ENCODE measurements at places on chromosomes 2 and 18.

DNA sequence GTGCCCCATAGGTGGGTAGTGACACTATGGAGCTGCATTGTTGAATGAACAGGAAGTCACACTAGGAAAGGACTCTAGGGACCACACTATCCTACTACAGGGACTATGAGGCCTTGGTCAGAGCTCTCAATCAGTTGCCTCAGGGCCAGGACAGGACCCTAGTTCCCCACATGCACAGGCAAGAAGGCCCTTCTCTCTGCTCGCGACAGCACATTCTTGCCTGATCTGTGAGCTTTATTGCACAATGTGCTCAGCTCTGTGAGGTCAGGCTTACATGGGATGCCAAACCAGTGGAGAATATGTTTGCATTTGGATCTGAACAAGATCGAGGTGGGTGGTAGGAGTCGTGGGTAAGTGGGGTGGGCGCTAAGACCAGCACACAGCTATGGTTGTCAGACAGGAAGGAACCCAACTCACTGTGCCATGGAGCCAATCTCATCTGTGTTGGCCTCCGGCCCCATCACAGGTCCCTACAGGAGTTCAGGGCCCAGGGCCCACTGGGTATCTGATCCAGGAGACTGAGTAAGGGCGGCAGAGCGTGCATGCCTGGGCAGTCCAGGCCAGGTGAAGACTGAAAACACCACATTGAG is 8.0 kb downstream of the PCARE start:
- DNase-seq: no peak

- no peak for DNase-seq
These were observed 24.2 kb upstream of the MCFD2 start for GRCh38 chr2:46939626-46940359.

DNA sequence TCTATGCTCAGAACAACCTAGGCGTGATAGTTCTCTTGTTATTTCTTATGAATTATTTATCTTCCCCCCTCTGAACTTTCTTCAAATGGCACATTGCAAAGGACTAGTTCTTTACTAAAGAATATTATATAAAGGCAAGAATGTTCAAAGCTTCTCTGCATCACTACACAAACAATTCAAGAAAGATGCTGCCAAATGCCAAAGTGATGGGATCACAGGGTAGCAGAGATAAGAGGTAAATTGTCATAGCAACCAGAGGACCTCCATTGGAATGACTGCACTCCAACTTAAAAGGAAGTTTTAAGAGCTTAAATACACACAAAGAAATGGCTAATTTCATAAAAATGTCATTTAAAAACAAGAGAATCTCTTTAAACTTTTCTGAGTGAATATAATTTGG is 72.8 kb downstream of the AQP4 start:
- no peak for DNase-seq

- DNase-seq: no peak
These were observed 156.7 kb downstream of the WDR7 start for GRCh38 chr18:56807901-56808300.

DNA sequence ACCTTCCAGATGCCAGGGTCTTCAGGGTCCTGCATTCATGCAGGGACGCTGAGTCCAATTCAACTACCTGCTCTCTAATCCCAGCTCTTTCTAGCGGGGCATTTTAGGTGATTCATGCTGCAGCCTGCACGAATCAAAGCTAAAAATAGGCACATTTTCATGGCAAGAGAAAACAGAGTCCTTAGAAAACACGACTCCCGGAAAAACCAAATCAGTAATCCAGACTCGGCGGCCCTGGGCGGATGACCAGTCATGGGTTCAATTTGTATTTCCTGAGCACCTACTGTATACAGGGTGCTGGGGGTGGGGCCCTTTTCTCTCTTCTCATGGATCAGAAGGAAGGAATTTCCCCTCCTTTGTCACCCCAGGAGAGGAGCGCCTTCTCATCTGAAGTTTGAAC is 64.4 kb downstream of the LONRF2 start:
- no peak for DNase-seq

- DNase-seq: no peak
These were observed 152.6 kb upstream of the KYNU start for GRCh38 chr2:142724713-142725349.

DNA sequence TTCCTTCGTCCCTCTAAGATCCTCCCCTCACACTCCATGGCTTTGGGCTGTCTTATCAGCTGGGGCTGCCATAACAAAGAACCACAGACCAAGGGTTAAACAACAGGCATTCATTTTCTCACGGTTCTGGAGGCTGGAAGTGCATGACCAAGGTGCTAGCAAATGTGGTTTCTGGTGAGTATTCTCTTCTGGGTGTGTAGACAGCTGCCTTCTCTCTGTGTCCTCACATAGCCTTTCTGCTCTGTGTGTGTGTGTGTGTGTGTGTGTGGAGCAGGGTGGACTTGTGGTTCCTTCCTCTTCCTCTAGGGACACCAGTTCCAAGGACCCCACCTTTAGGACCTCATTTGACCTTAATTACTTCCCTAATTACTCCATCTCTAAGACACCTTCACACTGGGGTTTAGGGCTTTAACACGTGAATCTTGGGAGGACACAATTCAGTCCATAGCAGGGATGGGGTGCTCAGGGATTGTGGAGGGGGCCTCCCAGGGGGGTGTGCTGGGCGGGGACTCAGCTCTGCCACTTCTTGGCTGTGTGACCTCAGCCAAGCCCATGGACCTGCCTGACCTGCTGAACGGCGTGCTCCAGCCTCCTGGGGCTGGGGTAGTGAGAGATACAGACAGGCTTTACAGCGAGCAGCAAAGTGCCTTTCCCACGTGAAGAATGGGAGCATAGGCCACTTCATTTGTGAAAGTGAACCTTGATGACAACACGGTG is 38.0 kb downstream of the ACKR3 start:
- DNase-seq: no peak

DNA sequence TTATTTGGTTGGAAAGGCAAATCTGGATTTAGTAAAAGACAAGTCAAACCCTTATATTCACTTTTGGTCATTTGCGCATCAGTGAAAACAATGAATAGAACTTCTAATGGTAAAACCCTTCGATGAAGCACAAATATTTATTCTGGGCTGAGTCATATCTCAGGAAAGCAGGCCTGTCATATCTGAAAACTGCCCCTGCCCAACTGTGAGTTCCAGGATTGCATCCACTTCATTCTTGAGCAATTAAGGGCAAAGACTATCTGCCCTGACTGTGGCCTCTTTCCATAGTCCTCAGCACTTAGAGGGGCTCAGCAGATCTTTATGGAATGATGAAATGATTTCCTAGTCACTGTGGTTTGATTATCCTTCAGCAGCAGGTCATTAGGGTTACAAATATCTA is 795.2 kb upstream of the ID2 start:
- no peak for DNase-seq

DNA sequence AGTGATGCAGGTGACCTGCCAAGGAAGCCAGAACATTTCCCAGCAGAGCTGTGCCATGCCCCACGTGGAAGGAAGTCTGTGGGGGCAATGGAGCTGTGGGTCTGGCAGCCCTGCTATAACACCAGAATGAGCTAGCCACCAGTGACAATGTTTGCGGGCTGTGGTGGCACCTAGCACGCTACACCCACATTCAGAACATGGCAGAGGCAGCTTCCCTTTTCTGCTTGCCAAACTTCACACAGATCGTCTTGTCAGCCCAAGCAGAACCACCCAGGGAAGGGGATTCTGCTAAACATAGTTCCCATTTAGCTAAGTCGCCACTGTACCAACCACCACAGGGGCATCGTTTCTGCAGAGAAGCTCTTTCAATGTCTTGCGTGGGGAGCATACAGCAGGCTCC is 27.0 kb upstream of the CCDC93 start:
- DNase-seq: no peak

DNA sequence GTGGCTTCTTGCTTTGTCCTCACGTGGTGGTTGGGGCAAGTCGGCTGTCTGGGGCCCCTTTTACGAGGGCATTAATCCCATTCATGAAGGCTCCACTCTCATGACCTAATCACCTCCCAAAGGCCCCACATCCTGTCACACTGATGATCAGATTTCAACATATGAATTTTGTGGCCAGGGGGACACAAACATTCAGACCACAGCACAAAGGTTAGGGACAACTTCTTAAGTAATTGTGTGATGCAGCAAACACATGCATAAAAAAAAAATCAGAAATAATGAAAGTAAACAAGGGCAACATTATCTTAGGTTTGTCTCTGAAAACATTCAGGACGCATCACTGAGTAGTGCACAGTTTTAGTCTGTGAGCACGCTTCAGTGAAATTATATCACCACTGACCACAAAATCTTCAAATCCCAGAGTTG is 54.2 kb upstream of the FRZB start:
- no peak for DNase-seq

- DNase-seq: no peak
These were observed 127.8 kb downstream of the AGPS start for GRCh38 chr2:177520324-177520723.

- DNase-seq: peak; percentile 58
These were observed at the start of gene TACR1 for GRCh38 chr2:75199428-75200011. TACR1 (minus strand) TSS chr2:75199520; CDS start chr2:75198934, 586 bp downstream.

DNA sequence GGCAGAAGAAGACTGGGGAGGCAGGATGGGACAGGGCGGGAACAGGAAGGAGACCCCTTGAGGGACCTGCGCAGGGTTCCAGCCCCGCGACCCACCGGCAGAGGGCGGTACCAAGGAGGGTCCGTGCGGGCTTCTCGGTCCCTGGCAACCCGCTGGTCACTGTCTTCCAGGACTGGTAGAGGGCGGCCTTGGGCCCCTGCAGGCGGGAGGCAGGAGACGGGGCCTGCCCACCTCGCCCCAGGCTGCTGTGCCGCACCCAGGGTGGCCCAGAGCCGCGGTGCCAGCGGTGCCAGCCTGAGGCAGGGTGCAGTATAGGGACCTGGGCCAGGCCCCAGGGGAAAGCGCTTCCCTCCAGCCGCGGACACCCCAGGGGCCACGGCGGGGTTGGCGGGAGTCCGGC is 34.5 kb downstream of the NEURL3 start:
- DNase-seq: no peak

DNA sequence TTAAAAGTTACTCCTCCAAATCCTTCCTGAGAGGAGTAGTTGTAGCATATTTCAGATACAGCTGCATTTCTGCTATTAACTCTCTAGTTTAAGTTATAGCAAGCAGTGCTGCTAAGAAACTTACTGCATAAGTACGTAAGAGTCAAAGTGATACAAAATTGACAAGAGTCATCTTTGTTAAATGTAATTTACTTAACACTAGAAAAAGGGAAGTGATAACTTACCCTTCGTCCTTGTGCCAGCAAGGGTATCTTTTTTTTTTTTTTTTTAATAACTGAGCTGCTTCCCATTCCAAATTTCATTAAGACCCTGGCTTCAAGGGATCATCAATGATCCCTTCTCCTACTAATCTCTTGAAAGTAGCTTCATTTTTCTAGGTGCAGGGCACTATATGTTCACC is 493.0 kb downstream of the PLCL1 start:
- DNase-seq: no peak

DNA sequence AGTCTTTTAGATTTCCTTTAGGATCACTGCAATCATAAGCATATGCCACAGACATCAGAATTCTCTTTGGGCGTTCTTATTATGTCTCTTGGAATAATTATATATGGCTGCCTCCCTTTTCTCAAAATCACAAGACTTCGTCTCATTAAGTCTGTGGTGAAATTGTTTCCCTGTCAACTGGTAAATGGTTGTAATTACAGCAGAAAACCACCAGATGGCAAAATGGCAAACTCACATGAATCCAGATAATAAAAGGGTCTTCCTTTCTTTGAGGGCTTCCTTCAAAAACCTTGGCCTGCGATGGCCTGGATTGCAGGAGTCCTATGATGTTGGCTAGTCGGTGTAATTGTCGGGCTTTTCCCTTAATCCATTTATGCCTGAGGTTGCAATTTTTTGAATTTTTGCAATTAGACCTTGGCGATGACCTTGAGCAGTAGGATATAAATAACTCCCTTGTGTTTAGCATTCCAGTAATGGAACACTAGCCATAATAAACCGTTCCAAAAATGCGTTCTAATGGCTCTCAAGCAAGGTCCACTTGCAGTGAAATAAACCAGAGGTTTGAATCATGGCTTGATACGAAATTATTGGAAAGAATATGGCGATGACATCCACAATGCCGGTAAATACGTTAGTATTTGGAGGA is 656.4 kb downstream of the MBD2 start:
- DNase-seq: peak; percentile 12

DNA sequence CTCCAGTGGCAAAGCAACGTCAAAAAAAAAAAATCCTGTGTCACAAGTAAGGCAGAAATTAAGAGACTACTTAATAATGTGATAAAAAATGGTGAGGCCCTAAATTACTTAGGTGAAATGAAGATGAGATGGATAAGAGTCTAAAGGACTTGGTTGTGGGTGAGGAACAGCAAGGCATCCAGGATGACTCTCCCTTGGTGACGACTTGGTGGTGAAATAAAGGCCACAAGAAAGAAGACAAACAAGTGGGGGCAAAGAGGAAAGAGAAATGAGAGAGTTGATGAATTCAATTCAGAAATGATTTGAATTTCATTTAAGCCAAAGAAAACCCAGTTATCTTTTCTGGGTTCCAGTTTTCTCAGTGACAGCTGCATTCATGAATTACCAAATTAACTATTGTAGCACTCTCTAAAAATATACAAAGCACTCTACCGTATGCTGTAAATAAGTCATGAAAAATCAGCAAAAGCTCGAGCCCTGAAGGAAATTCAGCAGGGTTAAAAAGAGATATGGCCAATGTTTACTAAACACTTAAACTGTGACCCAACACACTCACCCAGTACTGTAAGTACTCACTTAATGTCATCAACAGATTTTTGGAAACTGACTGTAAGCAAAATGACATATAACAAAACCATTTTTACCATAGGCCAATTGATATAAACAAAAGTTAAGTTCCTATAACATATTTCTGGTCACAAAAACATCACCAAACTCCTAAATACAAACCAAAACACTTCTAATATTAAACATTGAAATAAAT is 1.4 kb downstream of the METTL8 start:
- DNase-seq: no peak

DNA sequence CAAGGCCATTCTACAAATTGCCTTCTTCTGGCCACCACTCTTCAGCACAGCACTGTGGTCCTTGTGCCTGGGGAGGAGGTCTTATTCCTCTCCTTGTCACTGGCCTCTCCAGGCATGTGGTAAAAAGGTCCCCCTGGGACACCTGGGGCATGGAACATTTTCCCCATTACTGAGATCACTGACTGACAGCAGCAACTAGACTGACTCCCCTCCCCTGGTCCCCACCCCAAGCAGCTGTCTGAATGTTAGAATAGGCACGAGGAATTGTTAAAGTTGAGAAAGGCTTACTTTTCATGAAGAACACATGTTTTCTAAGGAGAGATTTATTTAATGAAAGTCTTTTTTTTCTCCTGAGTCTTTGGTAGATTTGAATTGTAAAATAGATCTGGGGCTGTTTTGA is 39.5 kb upstream of the RTN4 start:
- no peak for DNase-seq

- no peak for DNase-seq
These were observed 39.1 kb downstream of the PCBP1 start for GRCh38 chr2:70126413-70126812.

- DNase-seq: no peak
These were observed 6.0 kb downstream of the TTC31 start for GRCh38 chr2:74488643-74489481.

GRCh38 chr2:181680055-181680936 is at the start of gene NEUROD1:
NEUROD1 (minus strand) TSS chr2:181680517; CDS start chr2:181678860, 1,657 bp downstream.
- peak; percentile 39 for DNase-seq
